ENCODE measurements at places on chromosomes 1 and 21. TPM values are rescaled to one million over a fixed set of nuclear protein-coding genes. Genes with fewer than 3 reads are reported as not detected.
A peak's percentile ranks its signal among the peaks of the same experiment; 100 is the strongest.

DNA sequence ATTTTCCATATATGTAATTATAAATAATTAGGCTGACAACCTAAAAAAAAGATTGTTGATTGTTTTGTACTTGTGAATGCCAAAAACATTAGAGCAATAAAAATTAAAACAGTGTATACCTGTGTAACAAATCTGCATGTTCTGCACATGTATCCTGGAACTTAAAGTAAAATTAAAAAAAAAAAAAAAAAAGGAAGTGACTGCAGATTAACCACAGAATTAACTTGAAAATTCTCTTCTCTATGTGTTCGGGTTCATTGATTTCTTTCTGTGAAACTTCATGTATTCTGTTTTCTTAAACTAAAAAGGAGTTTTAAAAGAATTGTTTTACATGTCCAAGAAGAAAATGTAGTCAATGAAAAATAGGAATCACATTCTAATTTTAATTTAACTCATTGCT, 95.7 kb downstream of the FASLG start:
- DNase-seq: no peak

- no peak for DNase-seq
Measured at GRCh38 chr21:39947031-39947430, 79.8 kb downstream of the PCP4 start.

GRCh38 chr1:25212725-25213124, 19.6 kb downstream of the SYF2 start:
- DNase-seq: no peak

GRCh38 chr21:37594472-37594951, 227.9 kb downstream of the DYRK1A start:
- no peak for DNase-seq

DNA sequence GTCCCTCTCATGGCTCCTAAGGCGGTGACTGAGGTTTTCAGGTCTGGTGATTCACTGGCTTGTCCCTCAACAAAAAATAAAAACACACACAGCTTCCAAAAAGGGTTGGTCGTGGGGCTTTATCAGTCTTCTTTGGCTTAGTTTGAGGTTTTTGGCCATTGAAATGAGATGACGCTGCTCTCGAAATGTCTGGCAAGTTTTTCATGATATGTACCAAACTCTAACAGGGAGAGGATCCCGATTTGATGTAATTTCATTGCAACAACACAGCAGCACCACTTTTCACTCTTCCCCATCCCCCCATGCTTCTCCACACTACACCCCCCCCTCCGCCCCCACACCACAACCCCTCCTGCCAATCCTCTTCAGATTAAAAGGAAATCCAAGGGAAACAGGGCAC, 187.1 kb upstream of the NFIA start:
- no peak for DNase-seq

DNA sequence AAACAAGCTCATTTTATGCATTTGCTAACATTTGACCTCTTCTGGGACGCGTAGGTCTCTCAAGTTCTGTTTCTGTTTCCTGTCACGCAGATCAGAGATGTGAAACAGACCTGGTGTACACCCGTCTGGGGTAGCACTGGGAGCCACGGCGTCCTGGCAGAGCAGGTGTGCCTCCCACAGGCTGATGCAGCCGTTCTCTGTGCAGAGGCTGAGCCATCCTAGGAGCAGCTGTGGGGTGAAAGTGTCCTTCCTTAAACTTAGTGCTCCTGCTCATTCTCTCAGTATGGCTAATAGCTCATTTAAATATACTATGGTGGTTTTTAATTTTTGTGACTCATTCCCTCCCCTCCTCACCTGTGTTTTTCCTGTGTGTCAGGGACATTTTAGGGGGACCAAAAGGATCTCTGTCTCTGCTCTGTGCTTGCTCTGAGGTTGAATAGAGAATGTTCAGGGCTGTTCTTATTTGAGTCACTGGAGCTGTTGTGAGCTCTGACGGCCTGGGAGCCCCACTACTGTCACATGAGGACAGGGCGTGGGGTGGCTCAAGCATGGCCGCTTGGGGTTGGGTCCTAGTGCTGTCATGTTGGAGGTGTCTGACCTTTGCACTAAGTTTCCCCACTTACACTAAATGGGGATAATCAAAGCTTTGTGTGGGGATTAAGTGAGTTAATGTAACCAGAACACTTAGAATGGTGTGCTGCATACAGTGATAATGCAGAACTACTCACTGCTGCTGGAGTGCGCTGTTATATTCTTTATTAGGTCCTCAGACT, 43.0 kb downstream of the GALNT2 start:
- no peak for DNase-seq

DNA sequence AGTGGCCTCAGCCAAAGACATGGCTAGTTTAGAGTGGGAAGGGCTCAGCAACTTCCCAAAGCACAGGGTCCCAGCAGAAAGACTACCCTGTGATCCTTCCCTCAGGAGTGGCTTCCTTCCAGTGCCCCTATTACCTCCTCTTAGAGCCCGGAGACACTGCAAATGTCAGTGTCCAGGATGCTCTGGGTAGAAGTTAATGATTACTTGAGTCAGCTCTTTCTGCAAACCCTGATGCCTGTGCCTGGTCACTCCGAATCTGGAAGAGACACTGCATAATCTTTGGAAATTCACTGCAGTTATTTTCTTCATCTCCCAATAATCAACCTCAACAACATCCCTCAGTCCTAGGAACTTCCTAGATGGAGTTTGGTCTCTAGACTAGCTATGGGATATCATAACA, 27.2 kb upstream of the MGST3 start:
- no peak for DNase-seq

DNA sequence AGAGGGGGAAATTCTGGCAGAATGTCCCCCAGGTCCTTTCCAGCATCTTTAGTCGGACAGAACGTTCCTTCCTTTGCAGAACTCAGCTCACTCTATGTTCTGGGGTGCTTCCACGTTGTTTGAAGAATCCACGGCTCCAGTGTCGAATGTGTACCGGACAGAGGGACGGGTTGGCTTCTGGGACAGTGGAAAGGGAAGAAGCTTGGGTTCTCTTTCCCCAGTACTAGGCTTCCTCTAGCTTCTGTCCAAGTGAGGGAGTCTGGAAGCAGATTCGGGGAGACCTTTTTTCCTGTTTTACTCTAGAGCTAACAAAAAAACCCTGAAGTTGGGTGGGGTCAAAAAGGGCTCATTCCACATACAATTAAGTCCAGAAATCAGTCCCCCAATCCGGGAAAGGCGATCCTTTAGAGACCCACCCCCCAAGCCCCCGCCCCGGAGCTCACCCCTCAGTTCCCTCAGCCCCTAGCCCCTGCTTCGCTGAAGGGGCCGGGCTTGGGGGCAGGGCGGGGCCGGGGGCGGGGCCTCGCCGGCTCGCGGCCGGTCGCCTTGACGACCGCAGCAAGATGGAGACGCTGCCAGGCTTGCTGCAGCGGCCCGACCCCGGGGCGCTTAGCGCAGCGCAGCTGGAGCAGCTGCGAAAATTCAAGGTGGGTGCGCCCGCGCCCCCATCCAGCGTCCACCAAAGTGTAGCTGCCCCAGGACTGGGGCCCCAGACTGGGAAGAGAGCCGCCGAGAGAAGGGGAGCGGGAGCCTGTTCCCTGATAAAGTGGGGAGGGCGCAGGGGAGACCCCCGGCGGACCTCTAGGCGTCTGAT, at the start of gene RIIAD1:
RIIAD1 (plus strand) TSS at position 549 of the 814 bp plus-strand sequence; CDS start at position 564, 15 bp downstream.
- DNase-seq: peak; percentile 25

DNA sequence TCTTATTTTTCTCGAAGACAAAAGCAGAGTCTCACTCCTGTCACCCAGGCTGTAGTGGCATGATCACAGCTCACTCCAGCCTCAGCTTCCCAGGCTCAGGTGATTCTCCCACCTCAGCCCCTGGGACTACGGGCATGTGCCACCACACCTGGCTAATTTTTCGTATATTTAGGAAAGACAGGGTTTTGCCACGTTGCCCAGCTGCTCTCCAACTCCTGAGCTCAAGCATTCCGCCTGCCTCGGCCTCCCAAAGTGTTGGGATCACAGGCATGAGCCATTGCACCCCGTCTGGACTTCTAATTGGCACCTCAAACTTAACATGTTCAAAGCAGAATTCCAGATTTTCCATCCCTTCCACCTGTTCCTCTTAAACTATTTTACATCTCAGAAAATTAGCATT, 19.0 kb upstream of the LRRC8C start:
- DNase-seq: no peak

The LCE1B gene
- not detected for total RNA-seq

The PWP2 gene
- 19.4 TPM for total RNA-seq

The CRNN gene
- total RNA-seq: not detected

The PARS2 gene
- total RNA-seq: 3.8 TPM

The SPRR3 gene
- not detected for total RNA-seq
